ENCODE measurements at places on chromosomes 12 and 14.

DNA sequence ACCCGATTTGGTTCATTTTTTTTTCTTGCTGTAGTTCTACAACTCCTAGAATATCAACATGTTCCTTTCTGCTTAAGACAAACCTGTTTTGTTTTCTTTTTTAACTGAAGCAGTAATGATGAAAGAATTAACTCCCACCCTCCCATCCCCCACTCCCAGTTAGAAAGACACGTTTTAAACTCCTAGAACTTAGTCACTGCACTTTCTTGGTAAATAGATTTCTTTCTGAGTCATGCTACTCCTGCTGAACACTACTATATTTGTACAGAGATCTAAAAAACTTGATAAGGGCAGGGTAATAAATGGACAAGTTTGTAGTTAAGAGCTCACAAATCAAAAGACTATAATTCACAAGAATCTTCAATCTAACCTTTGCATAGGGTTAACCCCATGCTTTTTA is 118.9 kb upstream of the PTPRB start:
- peak; percentile 96 for DNase-seq

- DNase-seq = peak; percentile 82
Measured at GRCh38 chr12:104275689-104276088, 27.9 kb upstream of the EID3 start.

GRCh38 chr14:105165761-105166485 is 2.7 kb downstream of the JAG2 start:
- DNase-seq = no peak

- DNase-seq = no peak
Measured at GRCh38 chr12:89568484-89568883, 42.6 kb upstream of the POC1B start.

- DNase-seq = peak; percentile 36
Measured at GRCh38 chr12:108826807-108827721, 30.3 kb downstream of the SSH1 start.

DNA sequence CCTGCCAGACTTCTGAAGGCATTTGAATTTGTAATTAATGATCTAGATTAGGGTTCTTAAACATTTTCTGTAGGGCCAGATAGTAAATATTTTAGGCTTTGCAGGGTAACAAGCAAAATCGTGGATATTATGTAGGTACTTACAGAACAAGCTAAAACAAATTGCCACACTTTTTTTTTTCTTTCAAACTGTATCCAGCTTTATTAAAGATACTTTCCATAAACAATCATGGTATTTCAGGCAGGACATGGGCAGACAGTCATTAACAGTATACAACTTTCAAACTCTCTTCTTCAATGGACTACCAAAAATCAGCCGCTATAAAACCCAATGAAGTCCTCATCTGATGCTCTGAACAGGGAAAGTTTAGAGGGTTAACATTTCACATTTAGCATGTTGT is 9.6 kb downstream of the TRMT5 start:
- DNase-seq = no peak

- DNase-seq = no peak
Measured at GRCh38 chr12:13229504-13229903, 33.0 kb downstream of the EMP1 start.

DNA sequence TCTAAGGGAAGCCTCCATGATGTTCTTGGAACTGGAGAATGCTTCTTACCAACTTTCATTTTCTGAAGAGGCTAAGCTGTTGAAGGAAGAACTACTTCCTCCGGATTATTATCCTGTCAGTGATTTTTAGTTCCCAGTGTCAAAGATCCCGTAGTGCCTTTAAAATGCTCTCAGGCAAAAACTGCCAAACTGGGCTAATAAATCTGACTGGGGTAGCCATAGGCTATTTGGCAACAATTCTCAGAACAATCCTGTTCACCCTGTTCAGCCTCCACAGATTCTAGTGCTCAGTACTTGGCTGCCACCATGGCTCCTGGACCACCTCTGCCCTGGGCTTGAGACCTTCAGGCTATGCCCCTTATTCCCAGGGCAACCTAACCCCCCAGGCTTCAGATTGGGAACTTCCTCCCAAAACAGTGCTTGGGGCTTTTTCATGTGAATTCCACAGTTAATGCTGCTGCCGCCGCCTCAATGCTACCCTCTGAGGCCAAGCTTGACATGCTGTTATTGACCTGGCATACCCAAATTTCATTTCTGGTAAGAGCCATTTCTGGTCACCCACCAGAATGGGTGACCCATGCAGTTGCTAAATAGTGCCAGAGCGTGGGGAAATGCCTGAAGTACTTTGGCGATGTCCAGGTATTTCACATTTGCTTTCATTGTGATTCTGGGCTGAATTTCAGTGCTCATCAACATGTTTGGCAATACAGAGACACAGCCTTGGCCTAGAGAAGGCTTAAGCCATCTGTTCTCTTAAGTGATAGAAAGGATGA is 110.0 kb upstream of the ARHGAP5 start:
- DNase-seq = no peak

DNA sequence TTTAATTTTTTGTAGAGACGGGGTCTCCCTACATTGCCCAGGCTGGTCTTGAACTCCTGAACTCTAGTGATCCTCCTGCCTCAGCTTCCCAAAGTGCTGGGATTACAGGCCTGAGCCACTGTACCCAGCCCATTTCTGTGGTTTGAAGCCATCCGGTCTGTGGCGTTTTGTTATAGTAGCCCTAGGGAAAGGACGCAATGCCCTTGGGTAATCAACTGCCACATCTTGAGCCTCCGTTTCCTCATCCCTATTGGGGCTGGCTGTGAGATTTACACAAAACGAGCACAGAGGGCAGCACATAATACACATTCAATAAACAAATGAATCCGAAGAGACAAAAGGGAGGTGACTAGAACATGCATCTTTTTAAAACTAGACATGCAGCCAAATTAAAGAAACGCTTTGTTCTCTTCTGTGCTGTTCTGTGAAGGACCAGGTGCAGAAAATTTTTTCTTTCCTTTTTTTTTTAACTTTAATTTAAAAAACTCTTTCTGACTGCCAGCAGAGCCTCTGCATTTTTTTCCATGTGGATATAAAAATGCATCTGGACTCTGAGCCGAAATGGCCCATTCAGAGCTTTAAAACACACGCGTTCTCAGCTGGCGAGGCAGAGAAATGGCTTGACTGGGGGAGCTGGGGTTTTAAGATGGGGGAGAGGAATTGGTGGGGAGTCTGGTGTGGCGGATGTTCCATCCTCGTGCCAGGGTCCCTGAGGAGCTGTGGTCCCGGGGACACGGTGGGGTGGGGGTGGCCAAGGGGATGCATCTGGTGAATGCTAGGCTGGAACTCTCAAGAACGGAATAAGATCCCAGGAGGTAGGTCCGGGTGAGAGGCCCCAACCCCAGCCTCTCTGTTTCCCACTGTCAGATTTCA is 119.0 kb downstream of the RBM19 start:
- DNase-seq = no peak

DNA sequence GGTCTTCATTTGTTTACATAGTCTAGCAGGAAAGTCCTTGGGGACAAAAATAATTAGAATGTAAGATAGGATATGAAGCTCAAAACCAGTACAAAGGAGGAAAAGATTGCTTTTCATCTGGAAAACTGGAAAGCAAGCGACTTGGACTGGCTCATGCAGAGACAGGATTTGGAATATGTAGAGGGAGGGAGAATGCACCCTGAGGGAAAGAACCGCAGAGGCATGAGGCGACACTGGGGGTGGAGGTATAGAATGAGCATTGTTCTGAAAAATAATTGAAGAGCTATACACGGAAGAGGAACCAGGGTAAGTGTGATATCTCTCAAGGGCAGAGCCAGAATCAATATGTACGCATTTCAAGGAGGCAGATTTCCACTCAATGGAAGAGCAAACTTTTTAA is 85.5 kb downstream of the PLEKHG3 start:
- DNase-seq = no peak

DNA sequence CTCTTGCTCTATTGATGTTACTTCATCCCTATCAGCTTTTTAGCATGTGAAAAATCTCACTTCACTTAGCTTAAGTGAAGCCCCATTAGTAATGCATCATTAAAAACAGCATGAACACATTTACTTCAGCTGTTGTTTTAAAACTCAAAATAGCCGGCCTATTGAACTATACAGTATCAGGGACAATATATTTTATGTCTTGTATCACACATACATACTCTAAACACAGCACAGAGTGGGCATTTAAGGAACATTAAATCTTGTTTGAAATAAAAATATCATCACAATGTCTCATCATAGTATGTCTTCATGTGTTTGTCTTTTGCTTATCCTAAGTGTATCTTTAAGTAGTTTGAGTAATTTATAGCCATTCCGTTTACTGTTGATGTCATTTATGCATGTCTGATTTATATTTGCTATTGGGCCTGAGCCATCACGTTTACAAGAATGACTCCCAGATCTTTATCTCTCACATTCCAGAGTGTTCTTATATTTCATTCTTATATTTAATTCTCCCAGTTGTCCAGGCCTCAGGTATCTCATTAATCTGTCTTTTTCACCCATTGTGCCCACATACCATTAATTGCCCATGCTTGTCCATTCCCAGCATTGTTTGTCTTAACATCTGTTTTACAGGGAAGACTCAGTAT is 57.5 kb downstream of the ARHGAP5 start:
- DNase-seq = peak; percentile 41

DNA sequence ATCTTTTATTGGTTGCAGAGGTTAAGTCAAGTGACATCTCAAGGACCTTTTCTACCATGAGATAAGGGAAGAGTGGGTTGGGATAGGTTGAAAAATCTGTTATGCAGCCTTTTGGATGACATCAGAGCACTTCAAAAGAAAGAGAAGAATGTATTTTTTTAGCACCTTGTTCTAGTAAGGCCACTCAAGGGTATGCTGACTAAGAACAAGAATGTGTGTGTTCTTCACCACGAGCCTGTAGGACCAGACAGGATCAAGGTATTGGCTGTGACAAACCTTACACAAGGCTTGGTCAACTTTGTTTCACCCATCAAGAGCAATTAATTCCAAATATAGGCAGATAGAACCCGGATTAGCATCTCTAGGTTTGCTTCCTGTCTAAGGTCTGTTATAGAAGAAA is 142.5 kb downstream of the SAMD4A start:
- DNase-seq = peak; percentile 49

DNA sequence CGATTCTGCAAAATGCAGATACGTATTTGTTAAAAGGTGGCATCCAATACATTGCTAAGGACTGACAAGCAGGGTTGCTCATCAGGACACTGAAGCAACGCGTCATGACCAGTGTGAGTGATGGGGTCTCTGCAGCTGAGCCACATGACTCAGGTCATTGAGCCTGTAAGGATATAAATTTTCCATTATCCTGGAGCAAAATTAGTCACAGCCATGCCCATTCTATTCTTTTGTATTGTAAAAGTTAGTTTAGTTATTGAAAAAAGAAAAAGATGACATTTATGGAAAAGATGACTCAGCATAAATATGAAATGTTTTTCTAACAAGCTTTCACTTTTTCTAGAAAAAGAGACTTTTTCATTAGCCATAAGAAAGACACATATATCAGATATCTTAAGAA is 268.0 kb upstream of the TMEM132C start:
- no peak for DNase-seq

GRCh38 chr12:76277480-76277879 is 70.7 kb downstream of the BBS10 start:
- DNase-seq = peak; percentile 61

DNA sequence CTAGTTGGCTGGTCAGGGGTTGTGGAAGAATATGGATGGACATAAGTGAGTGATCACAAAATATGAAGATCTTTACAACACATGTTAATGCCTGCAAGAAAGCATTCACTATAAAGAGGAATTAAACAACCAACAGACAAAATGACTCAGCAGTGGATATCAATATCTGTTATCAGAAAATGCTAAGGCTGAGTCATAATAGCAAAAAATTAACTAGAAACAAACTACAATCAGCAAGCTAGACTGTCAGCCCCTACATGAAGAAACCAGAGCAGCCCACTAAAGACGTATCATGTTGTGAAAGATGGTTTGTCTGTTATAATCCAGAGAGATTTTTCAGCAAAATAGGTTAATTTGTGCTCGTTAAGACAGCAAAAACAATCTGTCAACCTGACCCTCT is 472.9 kb downstream of the NELL2 start:
- DNase-seq = no peak
